ENCODE measurements at places on chromosomes 11 and 22.

- no peaks in the 10 kb centered on the region for H3K36me3 ChIP-seq
- H3K4me1 ChIP-seq = peaks cover 4% of the 10 kb centered on the region
- H3K4me3 ChIP-seq = no peak overlapping the region
- no peak for DNase-seq
- no peak overlapping the region for H3K27ac ChIP-seq
- peaks cover 44% of the 10 kb centered on the region for H3K27me3 ChIP-seq
Measured at GRCh38 chr11:124872741-124873140, 7.5 kb downstream of the ROBO3 start.

DNA sequence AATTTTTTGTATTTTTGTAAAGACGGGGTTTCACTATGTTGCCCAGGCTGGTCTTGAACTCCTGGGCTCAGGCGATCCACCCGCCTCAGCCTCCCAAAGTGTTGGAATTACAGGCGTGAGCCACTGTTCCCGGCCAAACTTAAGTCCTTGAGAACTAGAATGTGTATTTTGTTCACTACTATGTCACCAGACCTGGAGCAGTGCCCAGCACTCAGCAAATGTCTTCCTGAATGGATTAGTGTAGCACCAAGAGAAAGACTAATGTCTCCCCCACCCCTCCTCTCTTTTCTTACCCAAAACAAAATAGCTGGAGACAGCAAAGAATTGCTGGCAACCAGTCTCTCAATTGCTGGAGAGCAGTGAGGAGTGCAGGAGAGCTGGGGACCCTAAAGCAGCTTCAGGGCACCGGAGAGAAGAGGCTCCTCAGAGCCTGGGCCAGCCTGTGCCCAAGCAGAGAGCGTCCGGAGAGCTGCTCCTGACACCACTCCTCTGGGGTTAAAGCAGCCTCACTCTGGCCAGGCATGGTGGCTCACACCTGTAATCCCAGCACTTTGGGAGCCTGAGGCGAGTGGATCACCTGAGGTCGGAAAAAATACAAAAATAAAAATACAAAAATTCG lies 14.9 kb downstream of the SLC25A18 start:
- H3K27ac ChIP-seq = peak overlapping the region; percentile 23
- no peak overlapping the region for H3K4me3 ChIP-seq
- H3K36me3 ChIP-seq = no peaks in the 10 kb centered on the region
- peak; percentile 82 for DNase-seq
- H3K4me1 ChIP-seq = no peaks in the 10 kb centered on the region
- no peaks in the 10 kb centered on the region for H3K27me3 ChIP-seq

- H3K36me3 ChIP-seq = no peaks in the 10 kb centered on the region
- no peak for DNase-seq
- no peak overlapping the region for H3K4me3 ChIP-seq
- H3K27me3 ChIP-seq = no peaks in the 10 kb centered on the region
Measured at GRCh38 chr11:96267496-96268032, 75.4 kb downstream of the MAML2 start.

DNA sequence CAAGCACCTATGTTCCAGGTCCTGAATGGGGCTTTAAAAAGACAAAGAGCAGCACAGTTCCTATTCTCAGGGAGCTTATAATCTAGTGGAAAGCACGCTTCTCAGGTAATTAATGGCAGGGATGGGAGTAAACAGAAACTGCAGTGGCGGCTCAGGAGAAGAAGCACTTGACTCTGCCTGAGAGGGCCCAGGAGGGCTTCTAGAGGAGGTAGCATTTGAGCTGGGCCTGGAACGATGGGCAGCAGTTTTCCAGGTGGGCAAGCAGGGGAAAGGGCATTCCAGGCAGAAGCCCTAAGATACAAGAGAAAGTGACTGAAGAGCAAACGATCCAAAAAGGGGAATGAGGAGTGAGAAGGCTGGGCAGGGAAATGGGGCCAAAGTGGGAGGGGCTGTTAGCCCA lies 37.1 kb upstream of the CHST1 start:
- H3K4me1 ChIP-seq = no peaks in the 10 kb centered on the region
- DNase-seq = no peak
- H3K36me3 ChIP-seq = no peaks in the 10 kb centered on the region
- H3K27me3 ChIP-seq = no peaks in the 10 kb centered on the region
- H3K27ac ChIP-seq = no peak overlapping the region
- H3K4me3 ChIP-seq = no peak overlapping the region

- no peaks in the 10 kb centered on the region for H3K27me3 ChIP-seq
- H3K27ac ChIP-seq = no peak overlapping the region
- no peaks in the 10 kb centered on the region for H3K4me1 ChIP-seq
Measured at GRCh38 chr11:128235958-128236357, 351.4 kb downstream of the ETS1 start.

GRCh38 chr22:37690901-37691504 lies 4.9 kb downstream of the NOL12 start:
- H3K36me3 ChIP-seq = peaks cover 22% of the 10 kb centered on the region
- no peak overlapping the region for H3K4me3 ChIP-seq
- H3K27ac ChIP-seq = no peak overlapping the region

GRCh38 chr22:23270212-23270733 lies 90.0 kb downstream of the BCR start:
- H3K27ac ChIP-seq = peak overlapping the region; percentile 72
- peaks cover 3% of the 10 kb centered on the region for H3K4me1 ChIP-seq
- H3K4me3 ChIP-seq = no peak overlapping the region
- H3K36me3 ChIP-seq = peaks cover 48% of the 10 kb centered on the region
- no peaks in the 10 kb centered on the region for H3K27me3 ChIP-seq

GRCh38 chr11:46684367-46684766 lies 16.1 kb downstream of the ARHGAP1 start:
- H3K4me1 ChIP-seq = peaks cover 5% of the 10 kb centered on the region
- H3K27me3 ChIP-seq = no peaks in the 10 kb centered on the region
- no peak overlapping the region for H3K4me3 ChIP-seq
- H3K36me3 ChIP-seq = peaks cover 6% of the 10 kb centered on the region
- H3K27ac ChIP-seq = peak overlapping the region; percentile 6
